Breast epithelium (tissue), 4 donors: ENCODE measurements at places on chromosomes 2 and 18. TPM values are rescaled to one million over a fixed set of nuclear protein-coding genes. Genes with fewer than 3 reads are reported as not detected.
A peak's percentile ranks its signal among the peaks of the same experiment; 100 is the strongest.

- no peak for DNase-seq
- no peaks in the 10 kb centered on the region for H3K4me1 ChIP-seq
- H3K27me3 ChIP-seq: no peaks in the 10 kb centered on the region
- no peaks in the 10 kb centered on the region for H3K36me3 ChIP-seq
Observed at GRCh38 chr2:26541401-26542193, 63.7 kb upstream of the OTOF start.

ST6GAL2 gene
- total RNA-seq: not detected

GRCh38 chr2:69177785-69178636 lies 165.0 kb downstream of the ANTXR1 start:
- H3K4me1 ChIP-seq: no peaks in the 10 kb centered on the region
- no peak overlapping the region for H3K4me3 ChIP-seq
- peak overlapping the region; percentile 86 for H3K27ac ChIP-seq
- DNase-seq: no peak

DNA sequence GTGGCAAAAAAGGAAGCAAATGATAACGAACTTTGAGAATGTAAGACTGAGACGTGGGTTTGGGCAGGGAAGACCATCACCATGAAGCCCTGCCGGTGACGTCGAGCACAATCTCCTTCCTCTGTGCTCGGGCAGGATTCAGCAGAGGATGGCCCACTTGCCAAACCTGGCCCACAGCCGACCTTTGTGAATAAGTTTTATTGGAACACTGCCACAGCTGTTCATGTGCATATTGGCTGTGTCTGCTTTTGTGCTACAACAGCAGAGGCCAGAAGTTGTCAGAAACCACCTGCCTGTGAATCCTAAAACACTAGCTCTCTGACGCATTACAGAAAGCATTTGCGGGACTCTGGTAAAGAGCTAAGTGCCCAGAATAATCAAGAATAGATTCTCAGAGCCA lies 223.9 kb downstream of the MYT1L start:
- no peaks in the 10 kb centered on the region for H3K27me3 ChIP-seq
- no peak overlapping the region for H3K27ac ChIP-seq
- DNase-seq: no peak
- no peaks in the 10 kb centered on the region for H3K4me1 ChIP-seq
- no peaks in the 10 kb centered on the region for H3K36me3 ChIP-seq

DNA sequence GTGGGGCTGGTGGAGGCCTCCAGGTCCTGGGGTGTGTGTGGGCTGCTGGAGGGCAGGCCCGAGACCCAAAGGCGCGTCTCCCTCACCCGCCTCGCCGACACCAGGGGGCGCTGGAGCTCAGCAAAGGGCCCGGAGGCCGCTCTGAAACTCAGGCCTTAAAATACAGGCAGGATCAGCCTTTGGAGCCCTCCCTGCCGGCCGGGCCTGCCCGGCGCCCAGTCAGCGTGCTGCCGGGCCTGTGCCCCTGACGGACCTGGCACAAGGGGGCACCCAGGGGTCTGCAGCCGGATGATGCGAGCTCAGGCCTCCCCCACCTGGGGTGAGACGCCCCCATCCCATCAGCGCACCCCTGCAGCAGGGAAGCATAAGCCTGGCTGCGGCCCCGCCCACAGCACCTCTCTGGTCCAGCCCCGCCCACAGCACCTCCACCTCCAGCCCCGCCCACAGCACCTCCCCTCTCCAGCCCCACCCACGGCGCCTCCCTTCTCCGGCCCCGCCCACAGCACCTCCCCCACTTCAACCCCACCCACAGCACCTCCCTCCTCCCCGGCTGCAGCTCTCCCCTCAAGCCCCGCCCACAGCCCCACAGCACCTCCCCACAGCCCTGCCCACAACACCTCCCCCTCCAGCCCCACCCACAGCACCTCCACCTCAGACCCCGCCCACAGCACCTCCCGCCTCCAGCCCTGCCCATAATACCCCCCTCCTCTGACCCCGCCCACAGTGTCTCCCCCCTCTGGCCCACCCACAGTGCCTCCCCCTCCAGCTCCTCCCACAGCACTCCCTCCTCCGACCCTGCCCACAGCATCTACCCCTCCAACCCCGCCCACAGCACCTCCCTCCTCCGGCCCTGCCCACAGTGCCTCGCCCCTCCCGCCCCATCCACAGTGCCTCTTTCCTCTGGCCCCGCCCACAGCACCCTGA lies 92.8 kb upstream of the OTOS start:
- peak; percentile 89 for DNase-seq
- no peaks in the 10 kb centered on the region for H3K36me3 ChIP-seq
- H3K4me3 ChIP-seq: peak overlapping the region; percentile 69
- H3K4me1 ChIP-seq: no peaks in the 10 kb centered on the region

- no peak for DNase-seq
- H3K36me3 ChIP-seq: no peaks in the 10 kb centered on the region
- H3K4me3 ChIP-seq: no peak overlapping the region
- H3K27ac ChIP-seq: no peak overlapping the region
- no peaks in the 10 kb centered on the region for H3K27me3 ChIP-seq
Observed at GRCh38 chr2:61792355-61792890, 61.4 kb downstream of the FAM161A start.
